ENCODE measurements at places on chromosomes 11 and 22.

GRCh38 chr22:35634943-35635540, 13.2 kb upstream of the APOL6 start:
- DNase-seq = no peak

GRCh38 chr22:44625981-44626687, 75.9 kb upstream of the PRR5 start:
- peak; percentile 46 for DNase-seq

DNA sequence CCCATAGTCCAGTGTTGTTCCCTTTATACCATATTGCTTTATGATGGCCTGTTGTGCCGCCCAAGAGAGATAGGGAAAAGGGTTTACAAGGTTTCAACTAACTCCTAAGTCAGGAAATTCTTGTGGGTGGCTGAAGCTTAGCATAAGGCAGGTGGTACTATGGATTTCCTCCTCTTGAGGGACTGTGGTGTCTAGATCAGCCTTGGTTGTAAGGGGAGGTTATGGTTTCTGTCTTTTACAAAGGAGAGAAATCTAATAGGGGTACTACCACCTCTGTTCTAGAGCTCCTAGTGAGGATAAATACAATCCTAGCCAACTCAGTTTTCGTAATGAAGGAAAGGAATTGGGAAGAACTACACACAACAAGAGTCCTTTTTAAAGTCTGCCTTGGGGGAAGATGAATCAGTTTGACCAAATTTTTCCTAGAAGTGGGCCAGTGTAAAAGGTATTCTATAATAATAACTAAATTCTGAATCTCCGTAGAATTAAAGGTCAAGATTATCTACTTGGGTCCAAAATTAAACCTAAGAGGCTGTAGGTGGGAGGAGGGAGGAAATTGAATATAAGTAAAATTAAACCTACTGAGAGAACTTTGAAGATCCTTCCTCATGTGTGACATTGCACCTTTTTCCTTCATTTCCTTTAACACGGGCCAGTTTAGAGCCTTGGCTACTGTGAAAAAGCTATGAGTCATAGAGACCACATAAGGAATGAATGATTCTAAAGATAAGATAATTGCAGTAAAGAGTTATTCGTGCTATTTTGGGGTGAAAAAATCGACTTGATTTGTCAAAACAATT, 17.2 kb downstream of the DLAT start:
- DNase-seq = no peak

- no peak for DNase-seq
Observed at GRCh38 chr22:26169315-26170111, at the start of gene SEZ6L. SEZ6L (plus strand) TSS chr22:26169462; CDS start chr22:26169670, 208 bp downstream.

DNA sequence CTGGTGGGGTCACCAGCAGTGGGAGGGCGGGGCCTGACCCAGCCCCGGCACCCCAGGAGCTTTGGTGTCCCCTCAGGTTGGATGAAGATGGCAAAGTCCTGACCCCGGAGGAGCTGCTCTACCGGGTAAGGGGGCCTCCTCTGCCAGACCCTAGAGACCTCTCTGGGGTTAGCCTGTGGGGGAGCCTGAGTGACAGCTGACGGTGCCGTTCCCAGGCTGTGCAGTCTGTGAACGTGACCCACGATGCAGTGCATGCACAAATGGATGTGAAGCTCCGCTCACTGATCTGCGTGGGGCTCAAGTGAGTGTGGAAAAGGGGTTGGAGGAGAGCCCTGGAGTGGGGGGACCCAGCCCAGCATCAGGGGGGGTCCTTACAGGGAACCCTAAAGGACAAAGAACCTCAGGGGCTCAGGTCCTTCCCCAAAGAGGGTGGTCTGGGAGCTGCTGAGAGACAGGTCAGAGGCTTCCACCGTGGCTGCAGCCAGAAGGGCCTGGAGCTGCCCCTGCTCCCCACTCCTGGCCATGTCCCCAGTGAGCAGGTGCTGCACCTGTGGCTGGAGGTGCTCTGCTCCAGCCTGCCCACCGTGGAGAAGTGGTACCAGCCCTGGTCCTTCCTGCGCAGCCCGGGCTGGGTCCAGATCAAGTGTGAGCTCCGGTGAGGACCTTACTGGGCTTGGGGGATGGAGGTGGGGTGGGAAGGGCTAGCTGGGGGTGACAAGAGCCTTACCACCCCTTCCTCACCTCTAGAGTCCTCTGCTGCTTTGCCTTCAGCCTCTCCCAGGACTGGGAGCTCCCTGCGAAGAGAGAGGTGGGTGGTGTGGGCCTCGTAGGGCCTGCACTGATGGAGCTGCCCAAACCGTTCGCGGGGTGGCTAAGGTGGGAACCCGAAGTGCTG, 38.6 kb downstream of the SGSM3 start:
- no peak for DNase-seq

DNA sequence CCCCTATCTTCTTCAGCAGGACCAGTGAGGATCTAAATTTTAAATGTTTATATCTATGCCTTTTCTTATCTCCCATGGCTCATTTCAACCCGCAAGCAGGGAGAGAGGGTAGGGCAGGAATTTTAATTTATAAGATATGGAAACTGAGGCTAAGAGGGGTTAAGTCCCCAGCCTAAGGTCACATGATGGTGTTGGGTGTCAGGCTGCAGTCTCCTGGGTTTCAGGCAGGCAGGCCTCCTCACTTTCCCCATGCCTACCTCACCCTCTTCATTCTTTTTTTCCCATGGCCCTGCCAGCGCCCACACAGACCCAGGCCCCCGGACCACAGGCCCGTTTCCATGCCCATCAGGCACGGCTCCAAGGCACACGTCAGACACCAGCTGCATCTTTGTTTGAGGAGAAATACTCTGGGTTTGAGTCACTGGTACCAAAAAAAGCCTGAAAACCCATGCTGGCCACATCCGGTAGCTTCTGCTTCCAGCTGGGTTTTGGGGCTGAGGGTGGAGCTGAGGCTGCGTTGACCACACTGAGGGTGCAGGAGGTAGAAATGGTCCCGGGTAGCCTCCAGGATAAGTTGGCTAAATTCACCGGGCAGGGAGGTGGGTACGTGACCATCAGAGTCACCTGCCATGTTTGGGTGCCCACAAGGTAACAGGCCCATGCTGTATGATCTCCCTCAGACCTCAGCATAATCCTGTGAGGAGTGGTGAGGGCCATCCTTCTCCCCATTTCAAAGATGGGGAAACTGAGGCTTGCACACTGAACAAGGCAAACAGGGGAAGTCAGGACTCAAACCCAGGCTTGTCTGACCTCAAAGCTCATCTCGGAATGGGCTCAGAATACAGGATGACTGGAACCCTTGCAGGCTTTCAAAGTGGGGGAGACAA, 7.5 kb downstream of the CRYBB1 start:
- DNase-seq = no peak

DNA sequence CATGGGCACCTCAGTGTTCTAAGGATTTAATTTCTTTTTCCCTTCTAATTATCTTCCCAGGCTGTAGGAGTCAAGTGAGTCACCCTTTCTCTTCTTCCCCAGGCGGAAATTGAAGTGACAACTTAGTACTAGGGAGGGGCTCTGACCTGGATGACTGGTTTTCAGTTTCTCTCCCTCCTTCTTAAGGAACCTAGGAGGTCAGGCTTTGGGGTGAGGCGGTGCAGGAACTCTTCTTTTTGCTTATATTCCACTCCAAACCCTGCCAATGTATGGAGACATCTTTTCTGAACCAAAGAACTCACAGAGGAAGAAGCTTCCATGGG, 12.6 kb downstream of the ZDHHC5 start:
- DNase-seq = no peak

DNA sequence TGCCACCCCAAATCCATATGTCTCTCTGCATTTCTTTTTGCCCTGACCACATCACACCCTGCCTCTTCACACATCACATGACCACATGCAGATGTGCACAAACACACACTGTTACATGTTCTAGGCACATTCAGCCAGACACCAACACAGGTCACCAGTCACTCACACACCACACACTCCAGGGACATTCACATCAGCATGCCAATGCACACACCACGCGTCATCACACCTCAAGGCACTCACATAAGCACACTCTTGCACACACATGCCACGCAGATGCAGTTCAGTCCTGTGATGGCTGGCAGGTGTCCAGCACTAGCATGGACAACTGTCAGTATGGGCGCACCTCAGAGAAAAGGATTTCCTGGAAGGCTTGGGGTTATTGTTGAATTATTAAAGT, 77.0 kb upstream of the MYOD1 start:
- no peak for DNase-seq

- no peak for DNase-seq
Observed at GRCh38 chr11:94849839-94850238, 81.7 kb downstream of the AMOTL1 start.

DNA sequence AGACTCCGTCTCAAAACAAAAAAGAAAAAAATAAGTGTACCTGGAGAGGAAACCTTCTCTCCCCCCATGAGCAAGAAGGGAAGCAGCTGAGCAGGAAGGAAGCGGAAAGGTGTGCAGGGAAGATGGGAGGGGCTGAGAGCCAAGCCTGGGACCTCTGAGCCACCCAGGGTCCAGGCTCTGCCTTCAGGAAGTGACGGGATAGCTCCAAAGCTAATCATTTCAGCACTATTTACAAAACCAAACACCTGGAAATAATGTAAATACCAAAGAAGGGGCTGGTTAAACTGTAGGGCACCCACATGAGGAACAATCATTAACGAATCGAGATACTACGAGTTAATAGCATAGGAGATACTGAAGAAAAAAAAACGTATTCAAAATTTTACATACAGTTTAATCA, 27.9 kb downstream of the ARRB1 start:
- DNase-seq = peak; percentile 57

- no peak for DNase-seq
Observed at GRCh38 chr11:126624506-126624905, 269.0 kb downstream of the ST3GAL4 start.

DNA sequence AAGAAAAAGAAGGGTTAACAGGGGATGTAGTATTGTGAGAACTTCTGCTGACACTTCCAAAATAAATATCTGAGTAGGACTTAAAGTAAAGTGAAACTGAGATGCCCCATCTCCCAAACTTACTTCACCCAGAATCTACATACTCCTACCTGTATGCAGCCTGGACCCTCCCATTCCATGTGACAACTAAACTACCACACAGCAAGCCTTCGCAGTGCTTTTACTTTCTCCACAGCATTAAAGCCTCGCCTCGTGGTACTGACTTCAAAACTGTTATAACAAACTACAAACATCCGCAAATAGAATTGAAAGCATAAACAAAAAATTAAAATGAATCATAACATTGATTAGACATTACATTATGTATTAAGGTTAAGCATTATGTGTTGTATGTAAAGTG, 985 bp downstream of the MPZL2 start:
- DNase-seq = no peak

DNA sequence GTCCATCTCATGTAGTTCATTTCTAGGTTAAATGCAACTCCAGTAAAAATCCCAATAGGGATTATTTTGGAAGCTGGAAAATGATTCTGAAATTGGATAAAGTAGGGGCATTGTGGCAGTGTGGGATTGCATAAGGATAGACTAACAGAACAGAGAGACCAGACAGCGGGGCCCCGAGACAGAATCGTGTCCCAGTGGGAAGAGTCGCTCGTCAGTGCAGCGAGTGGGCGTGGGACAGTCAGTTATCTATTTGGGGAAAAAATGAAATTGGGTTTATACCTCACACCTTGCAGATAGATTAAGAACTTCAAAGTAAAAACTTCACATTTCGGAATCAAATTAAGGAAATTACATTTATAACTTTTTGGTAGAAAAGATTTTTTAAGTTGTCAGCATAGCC, 10.6 kb downstream of the SART1 start:
- no peak for DNase-seq

GRCh38 chr11:6943131-6943530, 16.9 kb downstream of the ZNF215 start:
- no peak for DNase-seq

DNA sequence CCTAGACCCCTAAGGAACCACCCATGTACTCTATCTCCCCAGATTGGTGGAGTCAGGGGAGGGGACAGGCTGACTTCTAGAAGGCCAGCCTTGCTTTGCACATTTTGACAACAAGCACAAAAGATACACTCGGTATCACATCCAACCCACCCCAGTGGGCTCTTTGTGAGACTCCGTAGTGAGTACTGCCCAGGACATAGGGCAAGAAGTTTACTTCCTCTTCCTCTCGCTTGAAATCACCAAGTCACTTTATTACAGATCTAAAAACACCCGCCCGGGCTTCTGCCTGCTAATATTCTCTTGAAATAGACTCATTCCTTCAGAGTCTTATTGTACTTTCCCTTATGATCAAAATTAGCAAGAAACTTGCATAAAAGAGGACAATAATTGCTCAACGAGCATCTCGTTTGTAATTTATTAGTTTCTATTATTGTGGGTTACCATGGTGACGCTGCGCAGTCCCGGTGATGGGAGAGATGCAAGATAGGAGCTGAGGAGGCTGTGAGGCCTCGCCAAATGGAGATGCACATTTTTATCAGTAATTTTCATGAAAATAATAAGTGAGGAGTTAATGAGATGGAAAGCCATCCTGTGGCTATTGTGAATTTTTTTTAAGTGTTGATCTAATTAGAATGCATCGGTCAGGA, 96.9 kb downstream of the FEZ1 start:
- no peak for DNase-seq

DNA sequence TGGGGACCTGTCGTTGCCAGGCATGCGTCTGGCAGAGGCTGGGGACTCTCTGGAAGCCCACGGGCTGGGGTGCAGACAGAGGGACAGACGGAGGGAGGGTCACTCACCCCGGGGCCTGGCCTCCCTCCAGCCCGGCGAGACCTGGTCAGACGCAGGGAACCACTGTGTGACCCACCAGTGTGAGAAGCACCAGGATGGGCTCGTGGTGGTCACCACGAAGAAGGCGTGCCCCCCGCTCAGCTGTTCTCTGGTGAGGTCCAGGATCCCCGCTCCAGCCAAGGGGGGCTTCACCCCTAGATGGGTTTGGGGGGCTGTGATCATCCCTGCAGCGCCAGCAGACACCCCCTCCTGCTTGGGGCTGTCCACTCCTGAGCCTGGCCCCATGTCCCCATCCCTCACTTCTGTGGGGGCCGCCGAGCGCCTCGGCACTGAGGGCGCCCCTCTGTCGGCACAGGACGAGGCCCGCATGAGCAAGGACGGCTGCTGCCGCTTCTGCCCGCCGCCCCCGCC, 23.6 kb upstream of the MUC5B start:
- DNase-seq = no peak

GRCh38 chr22:32570501-32570900, 95.9 kb downstream of the FBXO7 start:
- no peak for DNase-seq

DNA sequence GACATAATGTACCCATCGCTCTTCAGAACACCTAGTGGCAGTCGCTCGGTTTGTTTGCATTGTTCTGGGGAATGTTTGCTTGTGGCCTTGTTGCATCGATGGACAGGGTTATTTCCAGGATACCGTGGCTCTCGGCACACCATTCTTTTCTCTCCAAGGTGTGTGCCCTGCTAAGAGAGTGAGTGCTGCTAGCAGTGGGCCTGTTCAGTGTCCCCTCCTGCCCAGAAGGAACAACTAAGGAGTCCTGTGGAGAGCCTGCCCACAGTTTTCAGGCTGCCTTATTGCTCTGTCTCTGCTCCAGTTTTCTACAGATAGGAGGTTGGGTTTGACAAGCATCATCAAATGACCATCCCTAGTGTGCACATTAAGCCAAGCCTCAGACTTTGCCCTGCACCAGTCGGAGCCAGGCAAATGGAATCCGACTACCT, 1.4 kb downstream of the CRY2 start:
- DNase-seq = no peak

GRCh38 chr11:128214263-128214662, 373.1 kb downstream of the ETS1 start:
- no peak for DNase-seq

GRCh38 chr22:29727131-29727523, 7.3 kb downstream of the CABP7 start:
- DNase-seq = peak; percentile 33

GRCh38 chr11:35012467-35013191, 96.2 kb downstream of the PDHX start:
- no peak for DNase-seq

- DNase-seq = no peak
Observed at GRCh38 chr11:58451585-58451984, 9.5 kb upstream of the OR5B12 start.

GRCh38 chr11:95917193-95918036, 6.5 kb downstream of the MTMR2 start:
- DNase-seq = no peak

All from A549 (cell line).